GM12891 (cell line): ENCODE measurements at places on chromosomes 5 and 9.

- no peak for DNase-seq
These were observed 117.9 kb downstream of the ANXA1 start for GRCh38 chr9:73269430-73270101.

DNA sequence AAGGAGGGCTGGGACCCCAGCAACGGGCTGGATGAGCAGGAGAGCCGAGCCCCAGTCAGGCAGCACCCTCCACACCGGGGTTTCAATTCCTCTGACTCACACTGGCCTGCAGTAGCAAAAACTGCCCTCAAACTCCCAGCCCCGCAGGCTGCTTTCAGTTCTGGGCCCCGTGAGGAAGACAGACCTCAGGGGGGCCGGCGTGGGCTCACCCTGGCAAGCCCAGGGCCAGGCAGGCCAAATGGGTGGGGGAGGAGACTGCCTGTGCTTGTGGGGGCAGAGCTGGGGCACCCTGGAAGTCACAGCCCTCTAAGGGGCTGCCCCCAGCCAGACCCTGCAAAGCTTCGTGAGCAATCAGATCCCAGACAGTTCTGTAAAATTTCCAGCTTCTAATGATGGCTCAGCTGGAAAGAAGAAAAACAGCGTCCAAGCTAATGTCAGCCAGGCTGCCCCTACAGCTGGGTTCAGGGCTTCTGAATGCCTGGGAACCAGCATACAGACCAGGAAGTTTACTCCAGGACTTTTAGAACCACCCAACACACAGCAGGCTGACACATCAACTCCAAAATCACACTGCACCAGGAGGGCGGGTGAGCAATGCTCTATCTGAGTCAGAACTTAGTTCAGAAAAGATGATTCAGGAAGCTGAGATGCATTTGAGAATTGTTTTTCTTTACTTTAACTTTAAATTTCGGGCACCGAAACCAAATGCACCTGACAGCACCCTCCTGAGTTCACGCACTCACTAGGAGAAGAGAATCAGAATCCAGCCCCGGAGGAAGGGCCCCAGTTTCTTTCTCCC lies 34.7 kb downstream of the LPCAT1 start:
- peak; percentile 71 for DNase-seq

DNA sequence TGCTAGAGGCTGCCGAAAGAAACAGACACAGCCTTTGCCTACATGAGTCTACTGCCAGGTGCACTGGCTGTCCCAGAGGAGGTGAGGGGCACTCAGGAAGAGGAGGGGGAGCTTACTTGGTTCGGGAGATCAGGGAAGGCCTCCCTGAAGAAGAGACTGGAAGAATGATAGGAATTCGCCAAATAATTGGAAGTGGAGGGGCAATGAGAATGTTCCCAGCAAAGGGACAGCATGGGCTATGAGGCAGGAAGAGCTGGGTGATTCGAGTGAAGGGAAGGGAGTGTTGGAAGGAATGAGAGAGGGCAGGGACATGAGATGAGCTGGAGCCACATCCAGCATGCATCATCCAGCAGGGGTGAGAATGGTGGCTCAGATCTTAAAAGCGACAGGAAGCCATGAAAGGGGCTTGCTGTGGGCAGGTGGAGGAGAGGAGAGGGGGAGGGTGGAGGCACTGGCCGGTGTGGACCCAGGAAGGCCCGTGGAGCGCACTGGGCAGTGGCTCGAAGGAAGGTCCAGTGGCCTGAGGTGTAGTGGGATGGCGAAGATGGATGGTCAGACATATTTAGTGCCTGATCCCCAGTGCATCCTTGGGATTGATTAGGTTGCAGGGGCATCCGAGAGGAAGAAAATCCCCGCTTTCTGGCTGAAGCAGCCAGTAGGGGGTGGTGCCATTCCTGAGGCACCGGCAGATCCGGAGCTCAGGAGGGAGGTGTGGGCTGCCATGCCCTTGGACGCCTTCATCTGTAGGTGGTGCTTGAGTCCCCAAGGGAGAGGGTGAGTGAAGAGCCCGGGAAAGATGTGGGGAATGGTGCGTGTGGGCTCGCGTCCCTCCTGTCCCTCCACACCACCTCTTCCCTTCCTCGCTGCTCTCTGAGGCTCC lies 53.5 kb upstream of the GARNL3 start:
- no peak for DNase-seq

GRCh38 chr9:125593581-125594222 lies 113.3 kb downstream of the MAPKAP1 start:
- no peak for DNase-seq

DNA sequence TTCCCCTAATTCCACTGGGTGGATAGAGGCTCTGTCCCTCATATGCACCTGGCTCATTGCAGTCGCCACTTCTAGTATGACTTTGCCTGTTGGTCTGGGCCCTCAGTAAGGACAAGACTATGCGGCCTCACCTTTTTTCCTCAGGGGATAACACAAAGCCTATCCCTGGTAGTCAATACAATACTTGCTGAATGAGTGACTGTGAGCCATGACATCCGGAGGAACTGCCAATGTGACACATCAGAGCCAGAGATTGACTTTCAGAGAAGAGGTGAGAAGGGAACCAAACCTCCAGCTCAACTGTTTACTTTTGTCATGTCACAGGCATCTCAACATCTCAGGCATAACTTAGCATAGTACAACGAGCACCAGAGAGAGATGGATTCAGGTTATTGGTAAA lies 371.3 kb downstream of the DMRT2 start:
- no peak for DNase-seq

DNA sequence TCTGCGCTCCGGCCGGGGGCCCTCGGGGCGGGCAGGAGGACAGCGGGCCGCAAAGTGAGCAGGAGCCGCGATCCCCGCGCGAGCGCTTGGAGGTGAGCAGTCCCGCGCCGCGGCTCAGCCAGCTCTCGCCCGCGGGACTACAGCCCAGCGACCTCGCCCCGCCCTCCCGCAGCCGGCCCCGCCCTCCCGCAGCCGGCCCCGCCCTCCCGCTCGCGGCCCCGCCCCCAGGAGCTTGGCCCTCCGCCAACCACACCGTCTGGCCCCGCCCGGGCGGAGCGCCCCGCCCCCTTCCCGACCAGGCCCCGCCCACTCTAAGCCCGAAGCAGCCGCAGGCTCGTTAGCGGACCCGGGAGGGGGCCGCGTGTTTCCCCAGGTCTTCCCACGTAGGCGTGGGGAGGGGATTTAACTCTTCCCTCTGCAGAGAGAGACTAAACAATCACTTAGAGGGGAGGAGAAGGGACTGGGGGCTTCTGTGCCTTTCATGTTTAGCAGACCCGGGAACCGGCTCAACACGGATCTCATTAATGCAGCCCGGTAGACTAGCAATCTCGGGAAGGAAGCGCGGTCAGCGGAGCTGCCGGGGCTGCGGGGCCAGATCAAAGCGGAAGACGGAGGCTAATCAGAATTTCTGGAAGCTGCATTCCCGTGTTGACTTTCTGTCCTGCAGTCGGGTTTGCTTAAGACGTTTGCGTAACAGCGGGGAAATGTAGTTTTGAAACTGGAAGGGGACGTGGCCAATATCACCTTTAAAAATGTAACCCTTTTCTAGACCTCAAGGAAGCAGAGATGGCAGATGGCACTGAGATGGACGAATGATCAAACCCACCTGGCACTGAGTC lies at the start of gene MYO10:
Gene MYO10 (minus strand): TSS at position 139 of the 839 bp plus-strand sequence. CDS start 480 bp downstream, outside the sequence.
- DNase-seq, result peak; percentile 35

- DNase-seq, result no peak
These were observed 369.1 kb downstream of the NDUFS4 start for GRCh38 chr5:53929570-53929969.

DNA sequence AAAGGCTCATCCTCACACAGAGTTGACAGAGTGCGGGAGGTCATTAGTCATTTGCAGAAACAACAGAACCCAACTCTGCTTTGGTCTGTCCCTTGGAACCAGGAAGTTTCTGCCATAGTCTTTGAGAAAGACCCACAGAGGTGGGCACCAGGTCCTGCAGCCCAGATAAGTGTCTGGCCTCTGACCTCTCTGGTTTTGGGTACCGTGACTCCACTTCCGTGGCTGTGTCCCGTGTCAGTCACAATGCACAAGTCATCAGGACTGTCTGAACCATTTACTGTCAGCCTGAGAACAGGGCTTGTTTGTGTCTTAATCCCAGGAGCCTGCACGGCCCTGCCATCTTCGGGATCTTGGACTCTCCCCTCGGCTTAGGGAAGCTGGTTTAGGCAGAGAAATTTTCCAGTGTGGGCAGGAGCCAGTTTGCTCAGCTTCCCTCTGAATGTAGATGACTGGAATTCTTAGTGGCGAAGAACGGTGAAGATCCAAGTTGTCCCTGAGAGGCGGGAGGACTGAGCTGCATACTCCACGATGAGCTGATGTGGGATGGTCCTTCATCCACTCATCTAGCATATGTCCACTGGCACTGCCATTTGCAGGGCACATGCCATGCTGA lies 11.9 kb downstream of the GSN start:
- no peak for DNase-seq

DNA sequence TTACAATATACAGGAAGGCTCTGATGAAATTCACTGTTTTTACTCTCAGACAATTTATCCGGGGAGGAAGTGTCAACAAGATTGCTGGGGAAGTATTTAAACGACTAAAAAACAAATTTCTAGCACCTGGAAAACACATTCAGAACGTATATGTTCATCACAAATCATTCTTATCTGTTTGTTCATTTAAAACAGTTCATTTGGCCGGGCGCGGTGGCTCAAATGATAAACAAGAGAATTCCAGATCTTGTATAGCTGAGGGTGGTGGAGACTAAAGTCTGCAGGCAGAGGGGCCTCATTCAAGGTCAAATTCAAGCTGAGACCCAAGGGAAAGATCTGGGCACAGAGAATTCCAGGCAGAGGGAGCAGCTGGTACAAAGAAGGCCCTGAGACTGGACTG lies 90.0 kb downstream of the STK10 start:
- DNase-seq, result no peak
